GM12891 (cell line): ENCODE measurements at places on chromosomes 2 and 18.

DNA sequence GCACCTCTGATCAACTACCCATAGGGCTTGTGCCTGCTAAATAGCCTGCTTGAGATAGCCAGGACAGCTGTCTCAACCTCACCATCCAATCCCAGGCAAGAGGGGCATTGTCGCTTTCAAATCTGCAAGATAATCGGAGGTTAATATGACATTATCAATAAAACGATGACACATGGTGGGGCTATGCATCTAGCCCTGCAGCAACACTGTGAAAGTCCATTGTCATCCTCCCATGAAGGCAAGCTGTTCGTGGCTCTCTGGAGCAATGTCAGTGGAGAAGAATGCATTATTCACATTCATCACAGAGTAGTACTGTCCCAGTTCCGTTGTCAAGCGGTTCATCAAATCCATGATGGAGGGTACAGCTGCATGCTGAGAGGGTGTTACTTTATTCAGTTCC, 18.9 kb upstream of the KLHL23 start:
- DNase-seq: no peak

- DNase-seq: no peak
Measured at GRCh38 chr2:71562518-71562917, 109.2 kb downstream of the DYSF start.

DNA sequence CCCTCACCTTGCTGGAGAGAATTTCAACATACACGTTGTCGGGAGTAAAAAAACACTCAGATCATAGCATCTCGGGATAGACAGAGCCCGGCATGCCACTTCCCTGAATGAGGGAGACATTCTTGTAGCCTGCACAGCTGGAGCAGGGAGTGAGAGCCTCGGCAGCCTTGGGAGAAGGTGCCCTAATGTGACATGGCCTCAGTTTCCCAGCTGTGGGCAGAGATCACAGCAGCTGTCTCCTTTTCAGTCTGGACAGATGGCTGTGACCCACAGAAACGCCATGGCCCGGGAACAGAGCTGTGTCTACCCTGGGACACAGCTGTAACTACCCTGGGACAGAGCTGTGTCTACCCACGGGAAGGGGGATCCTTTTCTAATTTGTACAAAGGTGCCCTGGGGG, 55.9 kb downstream of the HS1BP3 start:
- no peak for DNase-seq

GRCh38 chr2:19131871-19132270, 226.6 kb downstream of the OSR1 start:
- no peak for DNase-seq
